Stimulated activated CD4-positive, alpha-beta T cell treated with anti-CD3 and anti-CD28 coated beads, Interleukin-4, amount 100 ng/mL, for 24 hours (primary cell): ENCODE measurements at places on chromosomes 2 and 18.

DNA sequence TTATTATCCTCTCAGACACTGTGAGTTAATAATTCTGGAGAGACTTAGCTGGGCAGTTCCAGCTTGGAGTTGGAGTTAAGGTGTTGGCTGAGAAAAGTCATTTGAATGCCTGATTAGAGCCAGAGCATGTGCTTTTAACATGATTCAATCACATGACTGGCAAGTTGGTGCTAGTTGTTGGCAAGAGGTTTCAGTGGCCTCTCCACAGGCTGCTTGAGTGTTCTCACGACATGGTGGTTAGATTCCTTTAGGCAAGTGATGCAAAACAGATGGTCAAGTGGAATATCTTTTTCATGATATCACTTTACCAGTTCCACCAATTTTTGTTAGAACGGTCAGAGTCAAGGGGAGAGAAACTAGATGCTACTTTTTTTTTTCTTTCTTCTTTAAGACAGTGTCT lies 262.7 kb upstream of the FN1 start:
- no peak for DNase-seq

DNA sequence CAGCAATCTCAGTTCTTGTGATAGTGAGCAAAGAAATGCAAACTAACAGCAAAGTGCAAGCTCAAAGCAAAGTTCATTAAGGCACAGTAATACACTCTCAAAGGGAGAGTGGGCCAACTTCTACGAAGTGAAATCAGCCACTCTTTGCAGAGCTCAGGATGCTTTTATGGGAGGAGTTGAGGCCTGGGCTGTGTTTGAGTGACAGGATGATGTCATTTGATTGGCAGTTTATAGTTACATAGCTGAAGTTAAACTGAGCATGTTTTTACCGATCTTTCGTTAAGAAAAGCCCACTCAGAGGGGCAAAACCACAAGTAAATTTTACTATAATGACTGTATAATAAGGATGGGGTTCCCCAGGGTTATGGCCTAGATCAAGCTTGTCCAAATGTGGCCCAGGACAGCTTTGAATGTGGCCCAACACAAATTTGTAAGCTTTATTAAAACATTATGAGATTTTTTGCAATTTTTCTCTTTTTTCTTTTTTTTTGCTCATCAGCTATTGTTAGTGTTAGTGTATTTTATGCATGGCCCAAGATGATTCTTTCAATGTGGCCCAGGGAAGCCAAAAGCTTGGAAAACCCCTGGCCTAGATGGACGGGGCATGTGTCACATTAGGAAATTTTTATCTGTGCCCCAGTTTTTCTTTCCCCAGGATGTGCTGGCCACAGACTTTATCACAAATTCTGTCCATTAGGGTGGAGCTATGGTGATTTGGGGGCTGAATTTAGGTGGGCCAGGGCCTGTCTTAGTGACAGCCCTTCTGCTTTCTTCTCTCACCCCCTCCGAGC lies 8.3 kb upstream of the DNAH7 start:
- DNase-seq, result no peak

DNA sequence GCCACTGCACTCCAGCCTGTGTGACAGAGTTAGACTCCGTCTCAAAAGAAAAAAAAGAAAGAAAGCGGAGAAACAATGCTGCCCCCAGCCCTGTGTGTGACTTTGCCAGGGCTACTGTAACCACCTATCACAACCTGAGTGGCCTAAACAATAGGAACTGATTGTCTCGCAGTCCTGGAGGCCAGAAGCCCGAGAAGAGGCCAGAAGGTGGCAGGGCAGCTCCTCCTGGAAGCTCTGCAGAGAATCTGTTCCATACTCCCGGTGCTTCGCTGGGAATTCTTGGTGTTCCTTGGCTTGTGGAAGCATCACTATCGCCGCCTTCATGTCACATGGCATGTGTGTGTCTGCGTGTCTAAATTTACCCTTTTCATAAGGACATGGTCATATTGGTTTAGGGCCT lies 14.4 kb upstream of the RAB17 start:
- DNase-seq, result no peak

DNA sequence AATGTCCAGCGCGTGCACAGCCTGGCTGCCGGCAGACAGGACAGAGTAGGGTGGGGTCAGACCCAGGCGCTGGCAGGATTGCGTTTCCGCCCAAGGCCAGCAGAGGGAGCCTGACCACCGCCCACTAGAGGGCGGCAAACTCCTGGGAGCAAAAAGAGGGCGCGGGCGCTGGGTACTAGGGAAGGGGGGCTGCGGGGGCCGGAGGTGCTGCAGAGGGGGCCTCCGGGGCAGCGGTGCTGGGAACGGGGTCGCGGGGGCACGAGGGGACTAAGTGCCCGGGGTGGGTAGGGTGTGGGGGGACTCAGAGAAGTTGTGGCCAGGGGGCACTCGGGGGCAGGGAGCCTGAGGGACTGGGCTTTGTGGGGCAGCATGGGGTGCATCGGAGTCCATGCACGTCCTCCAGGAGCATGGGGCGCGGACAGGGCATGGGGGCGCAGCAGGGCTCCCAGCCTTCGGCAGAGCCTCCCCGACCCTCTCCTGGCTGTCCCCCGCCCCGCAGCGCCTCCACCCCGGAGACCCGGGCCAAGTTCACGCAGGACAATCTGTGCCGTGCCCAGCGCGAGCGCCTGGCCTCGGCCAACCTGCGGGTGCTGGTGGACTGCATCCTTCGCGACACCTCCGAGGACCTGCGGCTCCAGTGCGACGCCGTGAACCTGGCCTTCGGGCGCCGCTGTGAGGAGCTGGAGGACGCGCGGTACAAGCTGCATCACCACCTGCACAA lies 3.2 kb downstream of the TEKT4 start:
- DNase-seq, result peak; percentile 60

DNA sequence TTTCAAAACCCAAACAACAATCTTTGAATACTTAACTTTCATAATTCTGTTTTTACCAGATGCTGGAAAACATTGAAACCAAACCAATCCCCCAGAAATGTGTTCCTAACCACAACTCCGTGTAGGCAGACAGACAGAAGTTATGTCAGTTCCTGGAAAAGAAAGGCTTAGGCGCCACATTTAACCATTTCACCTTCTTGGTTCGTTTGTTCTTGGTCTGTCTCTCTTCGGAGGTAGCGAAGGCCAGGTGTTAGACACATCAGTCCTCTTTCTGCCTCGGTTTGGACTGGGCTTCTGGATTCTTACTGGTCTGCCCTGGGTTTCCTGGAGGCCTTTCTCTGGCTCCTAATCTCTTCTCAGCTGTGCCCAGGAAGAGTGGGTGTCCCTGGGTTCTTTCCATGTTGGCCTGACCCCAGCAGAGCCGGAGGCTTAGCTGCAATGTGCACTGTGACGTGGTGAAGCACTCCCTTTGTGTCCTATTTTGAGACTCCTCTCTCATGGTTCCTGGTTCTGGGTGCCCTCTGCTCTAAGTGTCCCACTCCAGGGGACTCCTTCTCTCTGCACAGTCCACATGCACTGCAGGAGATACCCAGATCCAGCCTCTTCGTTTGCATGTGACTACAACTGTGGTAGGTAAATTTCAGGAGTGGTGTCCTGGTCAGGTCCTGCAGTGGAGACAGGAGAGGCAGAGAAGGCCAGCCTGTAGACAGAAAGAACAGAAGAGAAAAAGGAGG lies 23.1 kb upstream of the RAB31 start:
- DNase-seq, result no peak

DNA sequence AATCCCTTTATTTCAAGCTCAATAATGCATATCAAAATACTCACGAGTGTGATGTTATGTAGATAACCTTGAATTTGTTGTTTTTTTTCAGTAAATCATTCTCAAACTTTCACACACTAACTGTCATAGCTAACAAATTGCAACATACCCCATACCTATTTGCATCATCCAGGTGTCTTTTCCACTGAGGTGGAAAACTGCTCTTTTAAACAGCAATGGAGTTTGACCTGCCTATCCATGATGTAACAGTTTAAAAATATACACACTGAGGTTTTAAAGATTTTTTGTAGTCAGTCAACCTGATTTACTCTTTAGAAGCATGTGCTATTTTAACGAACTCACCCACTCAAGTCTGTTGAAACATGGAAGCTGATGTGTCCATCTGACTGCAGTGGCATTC lies 298.7 kb downstream of the RND3 start:
- no peak for DNase-seq

GRCh38 chr2:96737831-96738230 lies 2.0 kb downstream of the LMAN2L start:
- no peak for DNase-seq

DNA sequence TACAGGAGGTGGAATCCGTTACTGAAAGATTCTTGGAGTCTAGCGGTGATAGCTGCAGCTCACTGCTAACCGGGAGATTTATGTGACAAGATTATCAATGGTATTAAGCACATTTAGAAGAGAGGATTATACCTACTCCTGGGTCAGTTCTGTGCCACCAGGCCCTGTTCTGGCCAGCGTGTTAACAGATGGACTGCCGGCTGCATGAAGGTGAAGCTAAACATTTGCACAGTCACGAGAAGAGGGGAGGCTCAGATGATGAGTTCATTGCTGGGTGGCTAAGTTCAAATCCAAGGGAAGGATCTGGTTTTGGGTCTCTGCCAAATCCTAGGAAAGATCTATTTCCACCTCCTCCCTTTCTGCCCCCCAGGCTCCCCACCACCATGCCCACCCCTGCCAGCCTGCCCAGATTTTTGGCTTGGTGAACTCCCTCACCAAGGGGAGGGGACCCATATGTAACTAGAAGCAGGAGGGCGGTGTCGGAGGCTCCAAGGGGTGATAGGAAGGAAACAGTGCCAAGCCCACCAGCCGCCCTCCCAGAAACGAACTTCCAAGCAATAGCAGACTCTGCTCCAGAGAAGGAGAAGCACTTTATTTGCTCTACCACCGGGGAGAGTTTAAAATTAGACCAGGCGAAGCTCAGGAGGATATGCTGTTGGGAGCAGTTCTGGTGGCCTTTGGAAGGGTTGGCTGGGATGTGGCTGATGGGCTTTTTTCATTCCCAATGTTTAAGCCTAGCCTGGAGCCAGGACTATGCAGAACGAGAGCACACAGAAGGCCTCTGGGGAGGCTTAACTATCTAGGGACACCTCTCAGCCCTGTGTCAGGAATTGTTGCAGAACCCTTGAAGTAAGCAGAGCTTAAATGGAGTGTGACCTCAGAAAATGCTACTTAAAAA lies 200.5 kb downstream of the KLHL29 start:
- DNase-seq, result no peak

DNA sequence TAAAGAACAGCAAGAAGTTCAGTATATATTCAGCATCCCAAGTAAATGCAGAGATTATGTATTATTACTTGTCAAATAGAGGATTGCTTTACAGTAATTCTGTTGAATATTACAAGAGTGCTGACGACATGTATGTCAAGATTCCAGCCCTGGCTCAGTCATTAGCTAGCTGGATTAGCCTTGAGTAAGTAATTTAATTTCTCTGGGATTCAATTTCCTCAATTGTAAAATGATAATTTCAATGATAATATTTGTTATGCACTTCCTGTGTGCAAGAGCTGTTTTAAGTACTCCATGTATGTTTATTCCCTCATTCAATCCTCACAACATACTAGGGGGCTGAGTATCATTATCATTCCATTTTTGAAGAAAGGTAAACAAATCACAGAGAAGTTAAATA lies 44.0 kb downstream of the TCF4 start:
- DNase-seq, result no peak

DNA sequence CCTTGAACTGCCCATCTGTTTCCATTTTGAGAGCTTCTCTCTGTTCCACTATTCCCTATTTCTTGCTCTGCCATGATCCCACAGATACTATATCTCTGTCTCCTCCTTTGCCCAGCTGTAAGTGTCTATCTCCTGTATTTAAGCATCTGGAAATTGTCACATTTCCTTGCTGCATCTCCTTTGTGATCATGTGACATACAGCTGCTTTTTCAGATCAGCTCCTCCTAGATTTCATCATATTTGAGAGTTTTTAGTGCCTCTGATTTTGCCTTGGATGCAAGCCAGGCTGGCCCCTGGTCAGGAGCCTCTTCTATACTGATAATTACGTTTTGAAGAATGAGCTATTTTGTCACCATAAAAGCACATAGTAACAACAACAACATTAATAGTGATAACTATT lies 131.7 kb upstream of the TNP1 start:
- no peak for DNase-seq

DNA sequence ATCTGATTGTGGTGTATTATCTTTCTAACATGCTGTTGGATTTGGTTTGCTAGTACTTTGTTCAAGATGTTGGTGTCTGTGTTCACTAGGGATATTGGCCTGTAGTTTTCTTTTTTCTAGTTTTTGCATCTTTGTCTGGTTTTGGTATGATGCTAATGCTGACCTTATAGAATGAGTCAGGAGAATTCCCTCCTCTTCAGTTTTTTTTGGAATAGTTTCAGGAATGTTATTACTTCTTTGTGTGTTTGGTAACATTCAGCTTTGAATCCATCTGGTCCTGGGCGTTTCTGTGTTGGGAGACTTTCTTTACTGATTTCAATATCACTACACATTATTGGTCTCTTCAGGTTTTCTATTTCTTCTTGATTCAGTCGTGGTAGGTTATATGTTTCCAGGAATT lies 124.2 kb upstream of the EPB41L5 start:
- no peak for DNase-seq

DNA sequence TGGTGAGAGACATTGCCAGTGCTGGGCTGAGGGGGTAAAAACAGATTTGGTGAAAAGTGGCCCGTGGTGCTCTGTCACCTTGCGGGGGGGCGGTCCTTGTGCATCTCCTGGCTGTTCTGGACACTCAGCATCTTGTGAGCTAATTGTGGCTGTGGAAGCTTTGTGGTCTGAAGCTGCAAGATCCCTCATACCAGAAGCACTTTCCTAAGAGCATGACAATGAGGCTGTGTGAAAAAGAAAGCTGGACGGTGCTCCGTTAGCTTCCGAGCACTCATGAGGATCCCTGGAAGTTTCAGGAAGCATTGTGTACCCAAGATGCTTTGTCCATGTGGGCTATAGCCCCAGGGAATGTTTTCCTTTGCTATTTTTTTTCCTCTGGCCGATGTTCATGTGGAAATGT lies 74.5 kb downstream of the CABLES1 start:
- no peak for DNase-seq

GRCh38 chr18:61865466-61866175 lies 27.2 kb downstream of the RNF152 start:
- no peak for DNase-seq

- DNase-seq, result no peak
Measured at GRCh38 chr2:54609241-54609640, 114.2 kb upstream of the EML6 start.

DNA sequence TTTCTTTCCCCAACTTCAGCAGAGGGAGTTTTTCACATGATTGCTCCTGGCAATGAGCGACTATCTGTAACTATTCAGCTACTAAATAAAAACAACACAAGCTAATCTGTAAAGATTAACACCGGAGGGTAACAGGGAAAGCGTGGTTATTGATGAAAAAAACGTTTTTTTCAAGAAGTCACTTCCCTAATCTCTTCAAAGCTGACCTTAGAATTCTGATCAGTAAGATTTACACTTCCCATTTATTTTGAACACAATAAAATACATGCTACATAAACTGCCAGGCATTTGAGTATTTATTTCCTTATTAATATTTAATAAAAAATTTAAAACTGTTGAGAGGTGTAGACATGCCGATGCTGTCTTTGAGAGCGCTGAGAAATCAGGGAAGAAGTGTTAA lies 207.4 kb upstream of the HDAC4 start:
- DNase-seq, result no peak

DNA sequence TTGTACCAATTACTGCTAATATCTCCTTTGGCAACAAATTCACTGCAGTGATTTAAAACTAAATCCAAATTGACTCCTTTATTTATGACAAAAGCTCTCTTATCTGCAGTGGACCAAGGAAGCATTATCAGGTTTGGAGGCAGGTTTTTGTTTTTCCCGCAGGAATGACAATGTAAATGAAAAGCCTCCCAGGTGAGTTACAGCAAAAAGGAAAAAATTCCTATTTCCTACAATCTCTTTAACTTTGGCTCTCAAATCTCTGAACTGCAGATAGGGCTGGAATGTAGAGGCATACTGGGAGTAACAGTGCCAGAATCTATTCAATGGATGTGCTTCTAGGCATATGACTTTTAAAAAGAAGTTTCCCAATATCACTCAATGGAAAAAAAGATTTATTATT lies 28.9 kb upstream of the LRP2 start:
- no peak for DNase-seq
